ENCODE measurements at places on chromosomes 16 and 17.

- no peak for DNase-seq
Measured at GRCh38 chr17:1697681-1698080, 12.5 kb downstream of the TLCD2 start.

DNA sequence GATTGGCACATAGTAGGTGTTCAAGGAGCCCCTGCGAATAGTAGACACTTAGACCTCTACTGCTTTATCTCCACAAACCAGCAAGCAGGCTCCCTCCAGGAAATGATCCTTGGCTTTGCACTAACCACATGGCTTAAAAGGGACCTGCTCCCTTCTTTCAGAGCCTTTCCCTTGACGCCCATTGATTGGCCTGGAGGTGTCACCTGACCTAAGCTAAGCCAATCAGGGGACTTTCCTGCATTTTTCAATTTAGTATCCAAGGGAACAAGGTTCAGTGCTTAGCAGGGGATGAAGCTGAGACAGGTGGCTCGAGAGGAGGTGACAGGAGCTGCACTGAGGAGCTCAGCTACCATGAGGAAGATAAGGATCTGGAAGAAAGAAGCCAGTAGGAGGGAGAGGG lies 52.8 kb downstream of the CLEC19A start:
- no peak for DNase-seq

- peak; percentile 66 for DNase-seq
Measured at GRCh38 chr17:16027708-16028584, 28.3 kb downstream of the TTC19 start.

- no peak for DNase-seq
Measured at GRCh38 chr17:80738020-80738808, 193.6 kb downstream of the RPTOR start.

DNA sequence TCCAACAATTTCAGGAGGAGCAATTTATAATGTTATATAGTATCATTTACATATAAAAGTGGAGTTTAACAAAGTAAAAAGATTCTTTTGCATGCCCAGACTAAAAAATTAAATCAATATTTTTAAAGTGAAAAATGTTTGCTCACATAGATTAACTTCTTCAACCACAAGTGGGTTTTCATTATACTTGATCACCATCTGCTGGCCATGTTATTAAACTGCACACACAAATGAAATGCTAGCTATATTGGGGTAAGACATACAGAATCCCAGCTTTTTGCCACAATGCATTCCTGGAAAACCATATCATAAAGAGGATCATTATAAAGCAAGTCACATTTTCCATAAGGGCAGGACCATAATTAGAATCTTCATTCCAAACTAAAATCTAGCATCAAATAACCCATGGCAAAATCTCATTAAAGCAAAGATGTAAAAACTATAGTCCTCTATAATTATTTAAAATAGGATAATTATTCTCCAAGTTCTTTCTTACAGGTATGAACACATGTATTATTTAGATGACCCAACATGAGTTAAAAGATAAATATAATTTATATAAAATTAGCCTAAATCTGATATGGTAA lies 26.3 kb downstream of the CEP112 start:
- no peak for DNase-seq

DNA sequence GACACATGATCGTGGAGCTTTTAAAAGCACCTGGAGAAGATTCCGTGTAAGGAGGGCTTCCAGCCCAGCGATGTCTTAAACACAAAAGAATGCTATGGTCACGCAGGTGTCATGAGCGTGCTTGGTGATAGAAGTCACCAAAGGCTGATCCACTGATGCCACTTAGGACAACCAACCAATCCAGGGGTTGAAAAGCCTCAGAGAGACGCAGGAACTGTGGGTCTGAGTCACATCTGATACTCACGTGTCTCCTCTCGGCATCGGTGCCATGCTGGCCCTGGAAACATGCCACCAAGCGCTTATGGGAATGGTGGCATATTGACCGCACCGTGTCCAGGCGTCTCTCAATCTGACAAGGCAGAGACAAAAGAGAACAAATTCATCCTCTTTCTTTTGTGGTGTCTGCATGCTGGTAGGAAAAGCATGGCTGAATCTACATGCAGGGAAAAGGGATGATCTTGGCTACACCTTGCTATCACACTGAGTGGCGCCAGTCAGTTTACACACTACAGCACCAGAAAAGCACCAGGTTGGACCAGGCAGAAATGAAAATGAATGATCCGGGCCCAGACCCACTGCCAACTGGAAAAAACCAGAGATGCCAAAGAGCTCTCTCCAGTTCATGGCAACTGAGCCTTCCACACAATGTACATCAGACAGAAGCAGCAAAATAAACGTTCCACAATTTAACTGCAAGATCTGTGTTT lies 38.0 kb downstream of the ARHGAP17 start:
- DNase-seq = peak; percentile 41

- DNase-seq = no peak
Measured at GRCh38 chr16:82880346-82880745, 253.6 kb downstream of the CDH13 start.

DNA sequence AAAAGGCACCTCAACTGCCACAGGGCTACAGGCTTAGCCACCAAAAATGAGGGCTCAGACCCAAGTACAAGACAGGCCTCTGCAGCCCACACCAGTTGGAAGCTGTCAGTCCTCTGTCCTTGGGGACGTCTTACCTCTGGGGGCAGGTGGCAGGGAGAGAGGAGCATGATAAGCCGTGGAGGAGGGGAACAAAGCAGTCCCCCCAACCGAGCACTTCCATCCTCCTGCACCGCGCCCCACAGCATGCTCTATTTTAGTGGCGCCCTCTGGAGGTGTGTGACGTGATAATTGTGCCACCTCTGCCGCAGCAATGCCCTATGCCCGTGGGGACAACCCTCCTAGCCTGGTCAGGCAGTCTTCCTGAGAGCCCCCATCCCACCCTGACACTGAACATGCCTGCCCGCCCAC lies 13.6 kb downstream of the G6PC3 start:
- peak; percentile 77 for DNase-seq

DNA sequence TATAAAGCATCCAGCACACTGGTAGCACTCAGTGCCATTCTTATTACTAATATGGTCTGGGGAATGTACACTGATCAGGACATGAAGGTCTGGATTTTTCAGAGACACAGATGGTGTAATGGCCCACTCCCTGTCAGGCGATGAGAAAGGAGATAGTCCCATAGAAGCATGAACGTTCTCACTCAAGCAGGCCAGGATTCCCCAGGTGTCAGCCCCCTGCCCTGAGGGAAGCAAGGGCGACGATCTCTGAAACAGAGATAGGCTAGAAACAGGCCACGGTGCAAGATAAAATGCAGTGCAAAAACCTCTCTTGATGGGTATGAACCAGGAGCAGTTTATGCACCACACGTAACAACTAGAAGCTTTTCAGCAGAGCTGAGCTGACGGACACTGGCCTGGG lies 10.6 kb downstream of the PRPSAP1 start:
- DNase-seq = no peak

- DNase-seq = no peak
Measured at GRCh38 chr17:80984749-80985148, 6.9 kb upstream of the CHMP6 start.

GRCh38 chr17:19002805-19003542 lies 1.6 kb downstream of the FAM83G start:
- DNase-seq = no peak

DNA sequence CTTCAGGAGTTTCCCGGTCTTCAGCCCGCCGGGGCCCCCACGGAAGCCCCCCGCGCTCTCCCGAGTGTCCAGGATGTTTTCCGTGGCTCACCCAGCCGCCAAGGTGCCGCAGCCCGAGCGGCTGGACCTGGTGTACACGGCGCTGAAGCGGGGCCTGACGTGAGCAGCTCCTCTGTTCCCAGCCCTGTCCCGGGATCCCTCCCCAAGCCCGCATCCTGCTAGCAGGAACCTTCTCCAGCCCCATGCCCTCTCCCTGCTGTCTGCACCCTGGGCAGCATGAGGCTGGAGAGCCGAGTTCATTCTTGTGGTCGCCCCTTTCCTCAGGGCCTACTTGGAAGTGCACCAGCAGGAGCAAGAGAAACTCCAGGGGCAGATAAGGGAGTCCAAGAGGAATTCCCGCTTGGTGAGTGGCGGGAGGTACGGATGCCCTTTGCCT lies 10.1 kb downstream of the RIPOR1 start:
- DNase-seq = no peak

DNA sequence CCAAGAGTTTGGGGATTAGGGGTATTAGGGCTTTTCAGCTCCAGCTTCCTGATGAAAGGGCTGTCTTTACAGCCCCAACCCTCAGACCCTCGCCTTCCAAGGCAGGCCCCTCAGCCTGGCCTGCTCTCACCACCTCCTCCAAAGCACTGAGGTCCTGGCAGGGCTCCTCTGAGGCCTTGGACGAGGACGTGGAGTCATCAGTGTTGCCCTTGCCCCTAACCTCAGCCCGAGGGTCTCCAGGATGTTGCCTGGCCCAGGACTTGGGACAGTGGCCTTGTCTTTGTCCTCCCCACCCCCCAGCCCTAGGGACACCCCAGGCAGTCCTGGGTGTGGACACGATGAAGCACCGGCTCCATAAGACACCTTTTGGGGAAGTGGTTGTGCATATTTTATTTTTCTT lies 28.2 kb downstream of the B9D1 start:
- no peak for DNase-seq

DNA sequence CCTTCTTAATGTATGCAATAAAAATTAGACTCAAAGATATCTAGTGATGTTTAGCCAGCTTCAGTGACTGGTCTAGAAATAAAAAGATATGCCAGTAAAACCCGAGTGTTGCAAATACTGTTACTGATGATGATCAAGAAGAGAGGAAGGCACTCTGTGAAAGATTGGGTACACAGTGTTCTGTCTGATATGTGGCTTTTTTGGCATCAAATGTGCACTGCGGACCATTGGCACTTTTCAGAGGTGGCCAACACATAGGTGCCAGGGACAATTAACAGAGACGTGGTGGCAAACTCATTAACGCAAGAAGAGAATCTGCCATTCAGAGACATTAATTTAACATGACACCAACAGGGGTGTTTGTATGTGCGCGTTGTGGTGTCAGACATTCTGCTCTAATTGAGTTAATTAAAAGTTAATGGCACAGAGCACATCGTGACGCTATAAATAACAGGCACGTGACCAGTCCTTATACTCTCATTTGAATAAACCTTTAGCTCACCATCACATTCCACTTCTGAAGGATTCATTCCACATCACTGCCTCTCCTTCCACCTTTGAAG lies 549.3 kb upstream of the HSBP1 start:
- DNase-seq = no peak

GRCh38 chr17:32794533-32795246 lies 82.2 kb downstream of the MYO1D start:
- DNase-seq = no peak

DNA sequence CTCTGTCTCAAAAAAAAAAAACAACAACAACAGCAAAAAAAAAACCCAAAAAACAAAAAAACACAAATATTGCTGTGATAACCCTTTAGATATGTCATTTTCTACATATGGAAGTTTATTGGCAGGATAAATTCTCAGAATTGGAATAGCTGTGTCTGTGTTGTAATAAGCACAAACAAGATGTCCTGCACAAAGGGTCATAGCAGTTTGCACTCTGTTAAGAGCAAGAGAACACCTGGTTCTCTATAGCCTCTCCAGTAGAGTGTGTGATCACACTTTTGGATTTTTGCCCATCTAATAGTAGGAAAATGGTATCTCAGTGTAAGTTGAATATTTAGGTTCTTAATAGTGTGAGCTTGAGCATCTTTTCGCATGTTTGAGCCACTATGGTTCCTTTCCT lies 60.4 kb downstream of the USP43 start:
- DNase-seq = no peak

- no peak for DNase-seq
Measured at GRCh38 chr17:55887531-55887930, 136.7 kb downstream of the PCTP start.

DNA sequence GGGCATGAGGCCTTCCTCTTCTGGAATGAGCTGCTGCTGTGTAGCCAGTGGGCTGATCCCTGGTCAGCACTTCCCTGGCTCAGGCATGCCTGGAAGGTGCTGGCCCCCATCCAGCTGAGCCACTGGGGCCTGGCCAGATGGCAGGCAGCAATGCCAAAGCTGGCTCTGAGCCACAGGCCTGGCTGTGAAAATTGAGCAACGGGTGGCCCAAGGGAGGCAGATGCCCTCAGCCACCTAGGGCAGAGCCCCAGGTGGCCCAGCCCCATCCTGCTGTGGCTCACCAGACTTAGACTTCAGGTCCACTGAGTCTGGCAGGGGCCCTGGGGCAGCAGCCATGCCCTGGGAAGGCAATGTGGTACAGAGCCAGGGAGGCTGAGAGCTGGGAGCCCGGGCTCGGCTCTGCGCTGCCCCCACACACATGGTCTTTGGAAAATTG lies 8.5 kb upstream of the CRHR1 start:
- no peak for DNase-seq

DNA sequence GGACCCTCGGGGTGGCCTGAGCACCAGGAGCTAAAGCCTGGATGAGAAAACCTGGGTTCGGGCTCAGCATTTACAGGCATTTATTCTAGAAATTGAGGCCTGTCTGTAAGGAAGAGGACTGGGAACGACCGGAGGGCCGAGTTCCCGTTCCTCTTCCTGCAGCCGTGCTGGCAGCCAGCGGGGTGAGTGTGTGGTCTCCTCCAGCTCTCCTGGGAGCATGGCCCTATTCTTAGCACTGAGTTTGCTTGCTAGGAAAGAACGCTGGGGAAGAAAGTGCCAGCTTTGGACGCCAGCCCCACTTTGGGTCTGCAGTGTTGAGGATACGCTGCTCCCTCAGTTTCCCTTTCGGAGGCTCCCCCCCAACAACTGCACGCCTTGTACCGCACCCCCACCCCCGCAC lies 49.6 kb downstream of the MGAT5B start:
- DNase-seq = no peak

DNA sequence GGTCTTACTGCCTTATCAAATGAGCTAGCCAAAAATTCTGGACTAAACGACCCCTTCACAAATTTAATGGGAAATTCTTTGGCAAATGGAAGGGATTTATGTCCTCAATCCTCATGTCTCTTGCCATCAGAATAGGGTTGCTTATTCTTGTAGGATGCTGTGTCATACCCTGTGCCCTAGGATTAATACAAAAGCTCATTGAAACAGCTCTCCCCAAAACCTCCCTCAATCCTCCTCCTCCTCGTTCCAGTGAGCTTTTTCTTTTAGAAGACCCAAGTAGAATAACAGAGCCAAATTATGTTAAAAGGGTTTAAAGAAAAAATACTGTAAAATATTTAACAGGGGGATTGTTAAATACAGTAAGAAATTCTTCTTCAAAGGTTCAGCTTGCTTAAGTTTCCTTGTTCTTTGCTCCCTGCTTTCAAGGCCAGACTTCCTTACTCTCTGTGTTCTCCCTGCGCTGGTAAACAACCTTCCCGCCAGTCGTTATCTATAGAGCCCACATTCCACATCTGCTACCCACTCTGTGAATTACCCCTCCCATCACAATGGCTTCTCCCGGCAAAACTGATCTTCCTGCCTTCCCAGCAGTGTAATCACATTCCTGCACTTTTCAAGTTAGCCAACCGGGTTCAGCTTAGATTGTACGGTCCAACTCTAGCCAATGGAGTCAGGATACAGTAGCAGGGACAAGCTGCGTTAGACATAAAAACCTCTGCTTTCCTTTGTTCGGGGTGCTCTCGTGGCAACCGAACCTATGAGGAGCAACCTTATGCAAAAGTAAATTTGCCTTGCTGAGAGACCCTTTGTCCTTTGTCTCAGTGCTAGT lies 9.7 kb downstream of the HPR start:
- DNase-seq = no peak

- no peak for DNase-seq
Measured at GRCh38 chr16:57531635-57532265, 4.6 kb downstream of the CCDC102A start.

- no peak for DNase-seq
Measured at GRCh38 chr16:1045993-1046911, 26.3 kb upstream of the SSTR5 start.

- DNase-seq = no peak
Measured at GRCh38 chr17:11459861-11460331, 138.4 kb upstream of the DNAH9 start.

GRCh38 chr17:30273373-30273772 lies 18.4 kb downstream of the BLMH start:
- DNase-seq = no peak
